Activated CD8-positive, alpha-beta T cell treated with anti-CD3 and anti-CD28 coated beads for 36 hours (primary cell): ENCODE measurements at places on chromosomes 1 and 21.

DNA sequence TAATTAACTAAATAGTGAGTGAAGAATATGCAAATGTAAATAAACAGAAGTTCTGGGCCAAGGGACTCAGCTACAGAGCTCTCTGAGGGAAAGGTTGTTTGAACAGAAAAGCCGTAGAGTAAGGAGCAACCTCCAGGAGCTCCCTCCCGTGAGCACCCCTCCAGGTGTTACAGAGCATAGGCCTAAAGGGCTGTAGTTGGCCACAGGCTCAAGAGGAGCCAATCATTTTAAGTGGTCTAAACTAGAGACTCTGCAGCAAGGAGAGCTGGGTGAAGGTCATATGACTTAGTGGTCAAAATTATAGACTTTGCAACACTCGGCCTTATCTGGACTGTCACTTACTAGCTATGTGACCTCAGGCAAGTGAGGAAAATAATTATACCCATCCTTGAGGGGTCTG is 19.1 kb upstream of the RXRG start:
- DNase-seq = no peak

GRCh38 chr21:44850905-44851657 is 22.4 kb downstream of the PTTG1IP start:
- DNase-seq = no peak

DNA sequence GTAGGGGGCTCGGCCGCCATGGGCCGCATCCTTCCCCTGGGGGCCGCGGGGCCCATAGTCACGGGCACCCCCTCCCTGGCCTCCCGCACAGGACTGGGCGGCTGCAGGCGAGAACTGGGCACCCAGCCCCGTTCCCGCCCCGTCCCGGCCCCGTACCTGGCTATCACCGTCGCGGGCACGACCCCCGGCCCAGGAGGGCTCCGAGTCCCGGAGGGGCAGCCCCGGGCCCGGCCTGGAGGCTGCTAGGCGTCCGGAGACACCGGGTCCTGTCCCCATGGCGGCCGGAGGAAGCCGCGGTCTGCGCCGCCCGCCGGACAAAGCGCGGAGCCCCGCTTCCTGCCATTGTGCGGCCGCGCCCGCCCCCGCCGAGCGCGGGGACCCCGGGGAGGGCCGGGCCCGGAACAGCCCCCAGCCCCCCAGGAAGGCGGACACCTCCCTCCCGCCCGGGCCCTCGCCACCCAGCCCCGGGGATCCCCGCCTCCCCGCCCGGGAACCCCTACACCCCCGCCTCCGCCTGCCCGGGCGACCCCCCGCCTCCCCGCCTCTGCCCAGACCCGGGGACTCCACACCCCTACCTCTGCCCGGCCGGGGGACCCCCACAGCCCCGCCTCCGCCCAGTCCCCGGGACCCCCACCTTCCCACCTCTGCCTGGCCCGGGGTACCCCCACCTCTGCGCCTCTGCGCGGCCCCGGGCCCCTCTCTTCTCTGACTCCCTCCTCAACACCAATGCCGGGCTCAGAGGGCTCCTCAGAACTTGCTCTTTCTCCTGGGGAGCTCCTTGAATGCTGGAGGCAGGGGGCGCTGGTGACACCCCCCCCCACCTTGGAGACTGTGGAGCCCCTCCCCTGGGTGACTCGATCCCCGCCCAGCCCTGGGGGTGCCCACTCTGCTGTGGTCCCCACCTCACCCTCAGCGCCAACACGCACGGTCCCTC is 6.0 kb downstream of the PLEKHG5 start:
- no peak for DNase-seq

DNA sequence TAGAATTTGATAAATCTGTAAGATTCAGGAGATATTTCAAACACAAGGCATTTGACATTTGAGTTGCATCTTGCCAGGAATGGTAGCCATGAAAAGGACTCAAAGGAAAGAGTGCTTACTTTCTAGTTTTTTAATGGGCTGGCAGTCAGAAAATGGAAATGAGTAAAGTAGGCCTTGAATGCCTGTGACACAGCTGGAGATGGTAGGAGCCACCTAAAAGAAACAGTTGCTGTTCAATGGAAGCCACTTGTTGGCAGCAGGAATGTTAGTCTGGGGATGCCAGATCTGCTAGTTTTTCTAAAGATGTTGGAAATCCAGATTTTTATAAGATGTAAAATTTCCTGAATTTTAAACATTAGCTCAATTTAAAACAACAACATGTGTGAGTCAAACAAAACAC is 43.6 kb downstream of the CACHD1 start:
- no peak for DNase-seq

GRCh38 chr21:41876928-41877652 is 2.1 kb downstream of the PRDM15 start:
- no peak for DNase-seq

- DNase-seq = no peak
Observed at GRCh38 chr21:45724345-45724961, 80.9 kb downstream of the PCBP3 start.

- no peak for DNase-seq
Observed at GRCh38 chr1:91583326-91583755, 82.7 kb downstream of the CDC7 start.

DNA sequence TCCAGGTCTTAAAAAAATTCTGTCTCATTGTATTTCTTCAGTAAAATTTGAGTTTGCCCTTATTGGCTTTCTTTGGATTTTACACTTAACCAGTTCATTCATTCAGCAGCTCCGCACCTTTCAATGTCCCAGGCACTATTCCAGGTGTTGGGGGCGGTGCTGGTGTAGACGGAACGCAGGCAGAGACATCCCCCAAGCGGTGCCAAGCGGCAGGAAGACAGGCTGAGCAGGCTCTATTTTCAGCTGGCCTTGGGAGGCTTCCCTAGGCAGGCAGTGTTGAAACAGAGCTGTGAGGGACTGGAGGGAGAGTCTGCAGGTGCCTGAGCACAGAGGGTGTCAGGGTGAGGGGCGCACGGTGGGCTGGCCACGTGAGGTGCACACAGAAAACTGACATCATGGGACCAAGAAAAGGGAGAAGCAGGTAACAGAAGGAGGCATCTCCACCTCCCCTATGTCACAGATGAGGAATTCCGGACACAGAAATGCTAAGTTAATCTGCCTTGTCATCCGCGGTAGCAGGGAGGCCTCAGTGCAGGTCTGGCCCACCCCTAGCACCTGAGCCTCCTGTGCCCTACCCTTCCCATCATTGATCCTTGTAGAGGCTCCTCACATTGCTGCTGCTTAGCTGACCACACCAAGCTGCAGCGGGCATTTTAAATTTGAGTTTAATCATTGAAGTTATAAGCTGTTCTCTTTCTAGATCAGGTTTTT is 40.8 kb downstream of the SLC37A1 start:
- no peak for DNase-seq

GRCh38 chr1:169874229-169874628 is 19.5 kb downstream of the SCYL3 start:
- no peak for DNase-seq

- DNase-seq = peak; percentile 49
Observed at GRCh38 chr1:44784094-44785028, 3.6 kb downstream of the BEST4 start.

- DNase-seq = peak; percentile 79
Observed at GRCh38 chr1:3530926-3531818, 76.7 kb downstream of the ARHGEF16 start.

- DNase-seq = no peak
Observed at GRCh38 chr1:170618421-170618820, 45.5 kb upstream of the PRRX1 start.

GRCh38 chr1:63721531-63722189 is 52.2 kb upstream of the ROR1 start:
- DNase-seq = no peak

GRCh38 chr1:14880456-14881316 is 272.9 kb upstream of the TMEM51 start:
- no peak for DNase-seq

- no peak for DNase-seq
Observed at GRCh38 chr1:197235355-197235754, 32.7 kb upstream of the CRB1 start.

DNA sequence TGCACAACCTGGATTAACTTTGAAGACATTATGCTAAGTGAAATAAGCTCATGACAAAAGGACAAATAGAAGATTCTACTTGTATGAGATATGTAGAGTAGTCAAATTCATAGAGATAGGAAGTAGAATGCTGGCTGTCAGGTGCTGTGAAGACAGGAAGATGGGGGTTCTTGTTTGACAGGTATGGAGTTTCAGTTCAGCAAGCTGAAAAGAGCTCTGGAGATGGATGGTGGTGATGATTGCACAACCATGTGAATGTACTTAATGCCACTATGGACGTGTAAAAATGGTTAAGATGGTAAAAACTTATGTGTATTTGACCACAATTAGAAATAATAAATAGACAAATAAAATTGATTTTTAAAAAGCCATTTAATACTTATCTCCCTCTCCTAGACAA is 169.8 kb upstream of the DUSP10 start:
- DNase-seq = no peak

DNA sequence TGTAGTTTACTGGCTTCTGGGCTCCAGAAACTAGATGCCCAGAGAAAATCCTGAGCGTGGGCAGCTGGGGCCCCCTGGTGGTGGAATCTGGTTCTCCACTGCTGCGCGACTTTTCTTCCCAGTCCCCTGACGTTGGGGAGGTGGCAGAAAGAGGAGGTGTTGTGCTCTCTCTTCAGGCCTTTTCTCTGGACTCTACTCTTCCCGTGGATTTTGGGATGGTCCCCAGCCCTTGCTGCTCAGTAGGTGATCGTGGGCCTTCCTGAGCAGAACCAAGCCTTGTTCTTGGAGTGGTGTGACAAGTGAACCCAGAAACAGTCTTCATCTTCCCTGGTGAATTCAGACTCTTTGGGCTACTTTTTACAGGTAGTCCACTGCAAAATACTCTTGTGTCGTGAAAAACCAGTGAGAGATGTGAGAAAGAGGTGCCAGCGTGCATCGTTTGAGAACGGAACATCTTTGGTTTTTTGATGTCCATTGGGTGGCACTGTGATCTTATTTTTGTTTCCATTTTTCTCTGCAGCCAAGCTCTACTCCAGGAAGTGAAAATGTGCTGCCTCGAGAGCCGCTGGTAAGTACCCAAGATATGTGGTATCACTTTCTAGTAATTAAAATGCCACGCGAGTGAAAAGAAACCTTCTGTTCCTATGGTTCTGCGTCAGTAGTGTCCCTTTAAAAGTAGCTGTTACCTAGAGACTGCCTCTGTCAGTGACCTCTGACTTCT is 20.2 kb downstream of the PEX14 start:
- DNase-seq = peak; percentile 91

DNA sequence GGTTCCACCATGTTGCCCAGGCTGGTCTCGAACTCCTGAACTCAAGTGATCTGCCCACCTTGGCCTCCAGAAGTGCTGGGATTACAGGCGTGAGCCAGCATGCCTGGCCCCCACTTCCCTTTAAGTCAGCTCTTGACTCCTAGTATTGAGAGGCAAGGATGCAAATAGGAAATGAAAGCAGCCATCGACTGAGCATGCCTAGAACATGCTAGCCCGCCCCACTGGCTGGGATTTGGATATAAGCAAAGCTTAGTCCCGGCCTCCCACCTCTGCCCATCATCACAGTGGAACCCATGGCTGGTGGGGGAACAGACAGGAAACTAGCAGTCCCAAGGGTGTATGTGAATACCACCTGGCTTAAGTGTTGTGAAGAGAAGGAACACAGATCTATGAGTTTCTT is 10.5 kb downstream of the C1orf167 start:
- DNase-seq = no peak

GRCh38 chr1:100449477-100449876 is 88.5 kb upstream of the GPR88 start:
- peak; percentile 17 for DNase-seq

- DNase-seq = no peak
Observed at GRCh38 chr1:11787251-11787803, 18.4 kb downstream of the MTHFR start.

- DNase-seq = no peak
Observed at GRCh38 chr1:86389307-86389706, 6.8 kb downstream of the ODF2L start.

GRCh38 chr1:145874646-145875045 is 11.0 kb downstream of the ANKRD35 start:
- no peak for DNase-seq

DNA sequence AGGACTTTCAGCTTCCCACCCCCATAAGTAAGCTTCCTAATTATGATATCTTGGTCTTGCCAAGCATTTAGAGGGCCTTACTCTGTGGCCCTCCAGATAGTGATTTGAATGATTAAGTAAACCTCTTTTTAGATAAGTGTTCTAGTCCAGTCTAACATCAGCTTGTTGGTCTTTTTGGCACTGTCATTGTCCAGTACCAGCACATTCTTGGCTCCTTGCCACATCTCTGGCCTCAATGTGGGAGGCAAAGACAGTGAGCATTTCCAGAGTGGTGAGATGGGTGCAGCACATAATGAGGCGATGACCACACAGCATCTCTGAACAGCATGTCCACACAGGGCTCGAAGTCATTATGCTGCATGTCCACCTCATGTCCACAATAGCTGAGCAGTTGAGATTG is 6.1 kb downstream of the CAPZA1 start:
- no peak for DNase-seq

- no peak for DNase-seq
Observed at GRCh38 chr1:187408212-187409004, 579.7 kb downstream of the PLA2G4A start.

DNA sequence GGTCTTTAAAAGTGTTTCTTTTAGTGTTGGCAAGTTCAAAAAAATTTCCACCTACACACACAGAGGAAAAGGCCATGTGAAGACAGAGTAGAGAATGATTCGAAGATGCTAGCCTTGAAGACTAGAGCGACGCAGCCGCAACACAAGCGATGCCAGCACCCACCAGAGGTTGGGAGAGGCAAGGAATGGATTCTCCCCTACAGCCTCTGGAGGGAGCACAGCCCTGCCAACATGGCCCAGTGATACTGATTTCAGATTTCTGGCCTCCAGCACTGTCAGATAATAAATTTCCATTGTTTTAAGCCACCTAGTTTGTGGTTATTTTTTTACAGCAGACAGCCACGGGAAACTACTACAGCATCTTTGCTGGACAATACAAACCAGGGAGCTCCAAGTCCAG is 6.9 kb upstream of the ADAR start:
- DNase-seq = peak; percentile 42

DNA sequence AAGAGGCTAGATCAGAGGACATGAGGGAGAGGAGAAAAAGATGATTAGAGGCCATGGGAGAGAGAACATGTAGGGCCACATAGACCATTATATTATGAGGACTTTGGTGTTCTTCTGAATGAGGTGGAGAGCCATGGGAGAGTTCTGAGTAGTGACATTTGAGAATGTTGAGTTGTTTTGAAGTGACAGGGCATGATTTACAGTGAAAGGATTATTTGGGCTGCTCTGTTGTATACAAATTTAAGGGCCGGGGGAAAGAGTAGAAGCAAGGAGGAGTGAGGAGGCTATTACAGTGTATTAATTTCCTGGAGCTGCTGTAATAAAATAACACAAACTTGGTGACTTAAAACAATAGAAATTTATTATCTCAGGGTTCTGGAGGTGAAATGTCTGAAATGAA is 102.5 kb upstream of the RGS4 start:
- DNase-seq = no peak

- DNase-seq = no peak
Observed at GRCh38 chr1:230749635-230750034, 2.4 kb downstream of the CAPN9 start.

DNA sequence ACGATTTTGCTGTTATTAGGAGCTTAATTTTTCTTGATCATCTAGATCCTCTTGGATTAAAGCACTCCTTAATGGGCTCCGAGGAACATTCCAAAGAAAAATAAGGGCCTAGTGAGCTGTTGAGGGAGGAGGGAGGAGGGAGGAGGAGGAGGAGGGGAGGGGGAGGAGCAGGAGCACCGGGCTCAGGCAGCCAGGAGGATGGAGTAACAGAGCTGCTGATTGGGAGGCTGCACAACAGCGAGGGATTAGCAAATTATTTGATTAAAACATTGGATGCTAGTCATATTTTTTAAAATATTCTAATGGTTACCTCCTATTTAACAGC is 302.1 kb upstream of the RRP15 start:
- DNase-seq = no peak
